Activated CD4-positive, alpha-beta memory T cell treated with anti-CD3 and anti-CD28 coated beads for 36 hours (primary cell): ENCODE measurements at places on chromosomes 11 and 22. TPM values are rescaled to one million over a fixed set of nuclear protein-coding genes. Genes with fewer than 3 reads are reported as not detected.

Gene CBLIF
- total RNA-seq, result not detected

GRCh38 chr22:38246046-38246658 is 26.7 kb downstream of the TMEM184B start:
- no peak for DNase-seq

Gene MS4A7
- not detected for total RNA-seq

DNA sequence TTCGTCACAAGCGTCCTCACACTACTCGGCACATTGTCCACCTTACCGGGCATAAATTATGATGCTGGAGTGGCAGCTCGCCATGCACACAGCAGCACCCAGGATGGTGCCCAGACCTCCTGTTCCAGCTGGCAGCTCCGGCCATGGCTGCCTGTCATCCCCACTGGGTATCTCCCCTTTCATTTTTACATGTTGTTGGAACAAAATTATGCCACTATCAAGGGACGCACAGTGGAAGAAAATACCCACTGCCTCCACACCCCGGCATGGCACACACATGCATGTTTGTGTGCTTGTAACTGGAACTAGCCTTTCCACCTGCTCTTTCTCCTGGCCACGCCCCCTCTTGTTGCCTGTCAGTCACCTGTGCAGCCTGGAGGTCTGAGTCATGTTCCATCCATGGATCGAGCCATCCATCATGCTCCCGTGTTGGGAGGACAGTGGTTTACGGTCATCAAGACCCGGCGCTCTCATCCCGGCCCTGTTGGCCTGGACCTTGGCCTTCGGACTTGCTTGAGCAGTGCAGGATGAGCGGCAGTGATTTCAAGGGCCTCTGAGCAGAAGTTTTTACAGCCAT is 1069.6 kb downstream of the BRD1 start:
- peak; percentile 2 for DNase-seq

DNA sequence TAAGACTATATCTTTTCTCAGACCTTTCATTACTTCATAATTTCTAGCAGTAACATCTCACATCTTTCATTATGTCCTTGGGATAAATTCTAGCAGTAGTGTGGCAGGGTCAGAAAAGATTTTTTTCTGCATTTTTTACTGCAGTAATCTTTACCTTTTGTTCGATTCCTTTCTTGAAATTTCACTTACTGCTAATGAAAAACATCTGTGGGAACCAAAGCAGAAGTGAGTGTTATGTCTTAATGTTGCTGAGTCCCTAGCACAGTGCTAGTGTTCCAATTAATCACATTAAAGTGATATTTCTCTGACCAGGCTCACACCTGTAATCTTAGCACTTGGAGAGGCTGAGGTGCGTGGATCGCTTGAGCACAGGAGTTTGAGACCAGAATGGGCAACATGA is 123.6 kb downstream of the EHF start:
- DNase-seq, result no peak

Gene GAL3ST3
- total RNA-seq, result not detected

DNA sequence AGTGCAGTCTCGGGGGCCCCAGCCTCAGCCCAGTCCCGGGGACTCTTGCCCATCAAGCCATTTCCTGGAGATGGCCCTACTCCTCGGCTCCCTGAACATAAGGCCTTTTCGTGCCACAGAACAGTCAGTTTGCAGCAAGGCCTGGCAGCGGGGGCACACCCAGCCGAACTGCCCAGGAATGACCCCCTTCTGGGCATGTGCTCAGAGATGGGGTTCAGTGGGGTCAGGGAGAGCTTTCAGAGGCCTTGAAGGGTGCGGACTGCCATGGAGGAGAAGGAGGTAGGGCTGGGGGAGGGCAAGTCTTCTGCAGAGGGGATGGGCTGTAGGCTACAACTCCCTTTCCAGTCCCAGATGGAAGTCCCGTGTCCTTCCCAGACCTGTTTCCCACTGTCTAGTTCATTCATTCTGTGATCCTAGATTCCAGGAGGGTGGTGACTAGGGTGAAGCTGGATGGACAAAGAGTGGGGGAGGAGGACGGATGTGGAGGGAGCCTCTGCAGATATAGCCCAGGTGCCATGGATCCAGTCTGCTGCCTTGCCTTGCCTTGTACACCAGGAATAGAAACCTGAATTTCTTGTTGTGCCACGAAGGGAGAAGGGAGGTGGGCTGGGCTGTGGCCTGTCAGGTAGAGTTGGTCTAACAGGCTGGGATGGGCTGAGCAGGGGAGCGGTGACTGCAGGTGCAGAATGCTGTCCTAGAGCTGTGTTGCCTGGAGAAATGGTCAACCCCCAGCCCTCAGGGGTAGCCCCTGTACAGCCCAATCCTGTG is 14.2 kb upstream of the OMP start:
- no peak for DNase-seq

DNA sequence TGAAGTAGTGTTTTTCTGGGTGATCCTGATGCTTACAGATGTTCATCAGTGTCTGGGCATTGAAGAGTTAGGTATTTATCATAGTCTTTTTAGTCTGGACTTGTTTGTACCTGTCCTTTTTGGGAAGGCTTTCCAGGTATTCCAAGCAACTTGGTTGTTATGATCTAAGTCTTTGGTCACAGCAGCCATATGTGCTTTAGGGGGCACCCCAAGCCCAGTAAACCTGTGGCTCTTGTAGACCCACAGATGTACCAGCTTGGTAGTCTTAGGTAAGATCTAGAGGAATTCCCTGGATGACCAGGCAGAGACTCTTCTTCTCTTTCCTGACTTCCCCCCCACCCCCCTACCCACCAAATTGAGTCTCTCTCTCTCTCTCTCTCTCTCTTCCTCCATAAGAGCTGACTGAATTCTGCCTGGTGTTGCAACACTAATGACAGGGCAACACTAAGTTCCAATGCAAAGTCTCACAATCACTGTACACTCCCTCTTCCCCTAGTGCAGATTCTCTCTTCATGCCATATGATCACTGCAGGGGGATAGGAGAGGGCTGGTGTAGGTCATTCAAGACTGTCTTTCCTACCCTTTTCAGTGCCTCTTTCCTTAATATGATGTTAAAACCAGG is 24.5 kb upstream of the MMP8 start:
- DNase-seq, result no peak

Gene ACTN3
- total RNA-seq, result 0.24 TPM

- DNase-seq, result no peak
Observed at GRCh38 chr11:1738380-1738779, 12.0 kb downstream of the IFITM10 start.

- no peak for DNase-seq
Observed at GRCh38 chr11:13108416-13108815, 99.3 kb downstream of the RASSF10 start.

- peak; percentile 30 for DNase-seq
Observed at GRCh38 chr22:40541300-40541699, 95.2 kb downstream of the MRTFA start.

DNA sequence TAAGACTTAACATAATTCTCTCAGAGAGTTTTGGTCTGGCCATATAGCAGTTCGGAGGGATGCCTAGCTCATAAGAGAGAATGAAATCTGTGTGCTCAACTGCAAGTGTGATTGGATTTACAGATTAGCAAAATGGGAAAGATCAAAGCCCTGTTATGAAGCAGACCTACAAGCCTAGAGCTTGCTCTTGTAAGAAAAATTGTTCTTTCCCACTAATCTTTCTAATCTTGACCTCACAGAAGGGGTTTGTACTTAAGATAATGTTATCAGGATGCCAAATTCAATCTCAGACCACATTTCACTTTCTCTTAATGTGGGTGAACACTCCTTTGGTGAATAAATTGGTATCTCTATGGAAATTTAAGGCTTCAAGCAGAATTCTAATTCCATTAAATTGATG is 267.2 kb downstream of the RAB38 start:
- DNase-seq, result no peak

Gene ZNF214
- total RNA-seq, result not detected

Gene MOGAT2
- not detected for total RNA-seq

GRCh38 chr11:68751331-68751856 is at the start of gene TESMIN:
TESMIN (minus strand) TSS chr11:68751520; CDS start chr11:68750660, 860 bp downstream.
- DNase-seq, result peak; percentile 96

- DNase-seq, result no peak
Observed at GRCh38 chr11:35709376-35709775, 46.8 kb downstream of the TRIM44 start.

Gene PRMT3
- 33.2 TPM for total RNA-seq

DNA sequence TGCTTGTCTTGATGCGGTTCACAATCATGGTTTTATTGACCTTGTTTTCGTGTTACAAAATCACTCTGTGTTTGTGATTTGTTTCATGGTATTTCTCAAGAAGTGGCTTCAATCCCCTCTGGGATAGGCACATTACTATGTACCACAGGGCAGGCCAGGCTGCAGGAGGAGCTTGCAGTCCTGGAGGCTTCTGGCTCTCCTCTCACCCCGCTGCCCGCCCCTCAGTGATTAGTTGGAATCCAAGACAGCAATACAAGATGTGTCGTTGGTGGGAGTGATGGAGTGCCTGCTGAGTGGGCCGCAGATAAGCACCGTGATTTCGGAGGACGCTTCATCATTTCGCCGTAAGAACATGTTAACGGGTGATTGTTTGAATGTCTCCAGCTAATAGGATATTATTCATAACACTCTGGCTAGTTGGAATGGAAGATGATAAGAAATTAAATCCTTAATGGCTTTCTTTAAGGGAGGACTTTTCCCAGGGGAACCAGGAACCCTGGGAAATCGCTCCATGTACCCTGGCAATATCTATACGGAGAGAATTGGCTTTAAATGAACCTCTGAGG is 384.4 kb downstream of the MIAT start:
- DNase-seq, result no peak

- no peak for DNase-seq
Observed at GRCh38 chr11:17931595-17931994, 81.3 kb downstream of the SERGEF start.

- DNase-seq, result no peak
Observed at GRCh38 chr22:48403521-48404403, 1423.9 kb downstream of the BRD1 start.

DNA sequence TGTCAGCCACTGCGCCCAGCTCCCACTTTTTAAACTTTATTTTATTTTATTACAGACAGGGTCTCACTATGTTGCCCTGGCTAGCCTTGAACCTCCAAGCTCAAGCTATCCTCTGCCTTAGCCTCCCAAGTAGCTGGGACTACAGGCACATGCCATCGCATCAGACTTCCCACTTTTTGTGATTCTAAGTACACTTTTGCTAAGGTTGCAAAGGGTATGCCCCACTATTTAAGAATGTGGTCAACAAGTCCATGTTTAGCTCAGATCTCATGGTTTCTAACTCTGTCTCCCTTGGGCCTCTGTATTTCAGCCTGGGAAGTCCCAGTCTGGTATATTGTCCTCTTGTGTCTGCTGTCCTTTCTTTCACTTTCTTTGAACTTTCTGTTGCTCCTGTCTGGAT is 35.3 kb downstream of the EXPH5 start:
- DNase-seq, result no peak

DNA sequence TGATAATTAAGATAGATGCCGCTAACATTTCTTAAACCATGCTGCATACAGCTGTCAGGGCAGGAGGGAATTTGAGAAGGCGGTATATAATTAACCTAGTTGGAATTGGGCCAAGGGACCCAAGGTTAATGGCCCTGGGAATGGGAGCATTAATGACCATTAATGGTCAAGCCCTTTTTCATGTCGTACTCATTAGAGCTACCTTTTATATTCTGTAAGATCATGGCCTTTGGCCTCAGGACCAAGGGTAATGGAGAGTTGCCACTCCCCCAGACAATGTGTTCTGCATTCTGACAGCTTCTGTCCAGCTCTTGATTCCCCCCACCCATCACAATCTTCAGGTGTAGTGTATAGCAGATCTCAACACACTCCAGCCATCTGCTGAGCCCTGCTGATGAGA is 111.6 kb downstream of the NTM start:
- no peak for DNase-seq

DNA sequence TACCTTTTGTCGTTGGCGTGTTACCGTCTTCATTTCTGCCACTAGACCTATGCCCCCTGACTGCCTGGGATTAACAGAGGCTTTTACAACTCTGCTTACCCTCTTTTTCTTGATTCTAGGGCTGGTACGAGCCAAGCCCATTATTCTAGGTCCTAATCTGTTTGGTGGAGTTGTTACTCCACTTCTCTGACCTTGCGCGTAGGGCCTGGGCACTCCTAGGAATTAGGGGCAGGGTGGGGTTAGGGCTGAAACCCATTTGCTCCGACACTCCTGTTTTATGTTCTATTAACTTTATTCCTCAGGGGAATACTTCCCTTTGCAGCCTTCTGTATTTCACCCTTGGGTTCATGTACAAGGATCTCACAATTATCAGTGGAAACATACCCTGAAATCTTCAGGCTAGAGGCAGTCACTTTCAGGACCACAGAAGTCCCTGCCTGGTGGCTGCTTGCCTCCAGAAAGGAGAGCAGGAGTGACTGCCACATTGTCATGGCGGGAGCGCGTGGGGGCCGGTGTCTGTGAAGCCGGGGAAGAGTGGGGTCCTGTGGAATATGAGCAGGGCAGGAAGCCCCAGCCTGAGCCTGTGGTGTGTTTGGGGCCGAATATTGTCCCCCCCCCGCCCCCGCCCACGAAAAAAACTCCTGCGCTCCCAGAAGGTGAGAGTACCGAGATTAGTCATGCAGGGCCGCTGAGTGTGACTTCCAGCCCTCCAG is 731 bp upstream of the SLC37A2 start:
- DNase-seq, result no peak

Gene ADAMTS15
- not detected for total RNA-seq

DNA sequence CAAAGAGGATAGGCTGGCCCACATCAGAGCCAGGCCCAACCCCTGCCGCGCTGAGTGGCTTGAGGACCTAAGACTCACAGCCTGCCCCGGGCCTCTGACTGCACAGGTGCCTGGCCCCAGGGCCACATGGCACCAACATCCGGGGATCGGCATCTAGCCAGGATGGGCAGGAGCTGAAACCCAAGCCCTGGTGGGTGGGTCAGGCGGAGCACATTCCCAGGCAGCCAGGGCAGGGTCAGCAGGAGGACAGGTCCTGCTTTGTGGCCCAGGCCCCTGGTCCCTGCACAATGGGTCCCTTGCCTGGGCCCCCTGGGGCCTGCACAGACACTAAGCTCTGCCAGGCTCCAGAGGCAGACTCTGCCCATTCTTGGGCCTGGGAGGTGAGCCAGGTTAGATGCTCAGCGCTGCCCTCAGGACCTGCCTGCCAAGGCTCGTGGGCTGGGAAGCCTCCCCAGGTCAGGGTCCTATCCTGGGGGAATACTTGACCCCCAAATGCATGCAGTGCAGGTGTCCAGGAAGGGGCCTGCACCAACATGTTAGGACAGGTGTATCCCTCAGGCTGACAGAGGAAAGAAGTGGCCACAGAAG is 33.5 kb downstream of the ARVCF start:
- no peak for DNase-seq

Gene C22orf23
- total RNA-seq, result 0.14 TPM

Gene SERPING1
- total RNA-seq, result not detected
